ENCODE measurements at places on chromosomes 11 and 22. TPM values are rescaled to one million over a fixed set of nuclear protein-coding genes. Genes with fewer than 3 reads are reported as not detected.

The SLC22A25 gene
- not detected for total RNA-seq

The CST6 gene
- total RNA-seq, result 21.5 TPM

The BIK gene
- total RNA-seq, result 37.9 TPM

GRCh38 chr11:119641983-119642745 is 86.8 kb downstream of the NECTIN1 start:
- peak; percentile 33 for DNase-seq

The FAM118A gene
- 35.0 TPM for total RNA-seq

DNA sequence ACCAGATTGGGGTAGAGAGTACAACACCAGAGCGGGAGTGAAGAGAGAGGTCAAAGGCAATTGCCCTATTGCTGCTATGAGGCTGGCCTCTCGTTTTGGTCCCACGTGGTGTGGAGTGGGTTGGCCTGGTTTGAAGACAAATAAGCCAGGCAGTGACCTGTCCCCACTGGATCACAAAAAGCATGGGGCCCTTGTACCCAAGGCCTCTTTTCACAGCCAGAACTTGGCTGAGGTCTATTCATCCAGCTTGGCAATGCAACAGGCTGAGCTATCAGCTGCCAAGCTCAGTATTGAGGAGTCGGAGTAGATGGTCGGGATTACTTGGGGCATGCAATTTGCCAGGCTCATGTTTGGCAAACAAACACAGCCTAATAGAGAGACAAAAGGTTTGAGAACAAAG is 19.2 kb upstream of the GALNT18 start:
- DNase-seq, result no peak

The FZD4 gene
- 2.5 TPM for total RNA-seq

GRCh38 chr11:10694486-10695239 is 1.1 kb upstream of the IRAG1 start:
- DNase-seq, result no peak

DNA sequence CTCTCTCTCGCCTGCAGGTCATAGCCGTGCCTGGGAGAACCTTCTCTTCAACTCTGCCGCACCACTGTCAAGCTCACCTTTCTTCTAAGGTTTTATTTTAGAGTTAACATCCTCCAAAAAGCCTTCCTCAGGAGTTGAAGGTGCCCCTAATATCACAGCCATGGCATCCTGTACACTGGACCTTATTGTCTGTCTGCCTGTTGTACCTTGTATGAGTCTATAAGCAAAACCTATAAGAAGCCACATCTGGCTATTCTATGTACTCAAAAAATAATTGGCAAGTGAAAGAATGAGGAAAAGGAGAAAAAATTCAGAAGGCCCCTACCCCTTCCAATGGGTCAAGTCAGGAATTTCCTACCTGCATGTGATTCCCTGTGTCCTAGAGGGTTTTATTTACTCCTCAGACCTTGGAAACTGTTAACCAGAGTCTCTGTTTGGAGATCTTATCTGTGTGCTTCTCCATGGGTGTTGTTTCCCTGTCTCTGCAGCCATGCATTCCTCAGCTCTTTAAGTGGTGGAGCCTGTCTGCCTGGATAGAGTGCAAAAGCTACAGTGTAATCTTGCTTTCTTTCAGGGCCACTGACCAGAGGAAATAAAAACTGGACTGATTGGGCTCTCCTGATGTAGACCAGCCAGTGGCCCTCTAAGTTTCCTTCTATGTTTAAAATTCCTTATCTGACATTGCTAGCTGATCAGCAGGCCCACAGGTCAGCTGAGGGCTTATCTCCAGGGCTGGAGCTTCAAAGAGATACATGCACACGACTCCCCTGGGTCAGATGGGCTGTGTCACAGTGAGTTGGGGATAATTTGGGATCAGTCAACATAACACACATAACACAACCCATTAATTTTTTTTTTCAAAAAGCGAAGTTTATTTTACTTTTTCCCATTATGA is 37.6 kb upstream of the TMEM135 start:
- peak; percentile 40 for DNase-seq

The SMIM35 gene
- not detected for total RNA-seq

- no peak for DNase-seq
Observed at GRCh38 chr11:59076876-59077571, 9.1 kb upstream of the GLYATL1B start.

The NAALAD2 gene
- 0.38 TPM for total RNA-seq

The TTC36 gene
- total RNA-seq, result 0.39 TPM

The DDX25 gene
- total RNA-seq, result not detected

DNA sequence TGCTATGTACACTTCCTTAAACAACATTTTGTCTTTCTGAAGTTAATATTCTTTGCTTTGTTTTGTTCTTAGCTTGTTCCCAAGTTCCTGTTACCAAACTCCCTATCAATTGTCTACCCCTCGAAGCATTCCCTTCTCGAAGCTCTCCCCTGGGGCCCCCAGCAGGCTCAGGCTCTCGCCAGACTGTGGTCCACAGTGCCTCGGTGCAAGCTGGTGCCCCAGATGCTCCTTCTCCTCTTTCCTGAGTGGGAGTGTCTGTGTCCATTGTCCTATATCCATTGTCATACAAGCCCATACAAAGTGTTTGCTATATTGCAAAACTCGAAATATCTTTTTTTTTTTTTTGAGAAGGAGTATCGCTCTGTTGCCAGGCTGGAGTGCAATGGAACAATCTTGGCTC is 51.7 kb upstream of the RTL6 start:
- DNase-seq, result no peak

- DNase-seq, result no peak
Observed at GRCh38 chr11:19092850-19093249, 24.1 kb upstream of the ZDHHC13 start.

DNA sequence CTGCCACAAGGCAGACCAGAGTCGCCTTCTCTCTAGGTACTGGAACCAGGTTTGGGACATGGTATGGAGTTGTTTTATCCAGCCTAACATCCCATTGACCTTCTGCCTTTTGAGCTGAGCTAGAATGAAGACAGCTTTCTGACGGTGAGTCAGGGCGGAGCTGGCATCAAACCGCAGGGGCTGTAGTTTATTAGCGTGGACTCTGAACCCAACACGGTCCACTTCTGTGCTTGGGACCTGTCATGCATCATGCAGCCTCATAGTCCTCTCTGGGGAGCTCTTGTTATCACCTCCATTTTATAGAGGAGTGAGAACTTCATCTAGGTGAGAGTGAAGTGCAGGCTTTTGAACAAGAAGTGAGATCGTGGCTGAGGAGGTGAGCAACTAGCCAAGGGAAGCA is 8.3 kb downstream of the GAL3ST1 start:
- peak; percentile 35 for DNase-seq

- DNase-seq, result peak; percentile 78
Observed at GRCh38 chr11:12599408-12600143, 74.6 kb upstream of the TEAD1 start.

GRCh38 chr11:46386005-46386578 is 4.6 kb downstream of the MDK start:
- no peak for DNase-seq

The TRPM5 gene
- total RNA-seq, result not detected

The CRYAB gene
- total RNA-seq, result 1.9 TPM

The SLC16A8 gene
- total RNA-seq, result not detected

The DBX1 gene
- not detected for total RNA-seq

The VSIG2 gene
- not detected for total RNA-seq

DNA sequence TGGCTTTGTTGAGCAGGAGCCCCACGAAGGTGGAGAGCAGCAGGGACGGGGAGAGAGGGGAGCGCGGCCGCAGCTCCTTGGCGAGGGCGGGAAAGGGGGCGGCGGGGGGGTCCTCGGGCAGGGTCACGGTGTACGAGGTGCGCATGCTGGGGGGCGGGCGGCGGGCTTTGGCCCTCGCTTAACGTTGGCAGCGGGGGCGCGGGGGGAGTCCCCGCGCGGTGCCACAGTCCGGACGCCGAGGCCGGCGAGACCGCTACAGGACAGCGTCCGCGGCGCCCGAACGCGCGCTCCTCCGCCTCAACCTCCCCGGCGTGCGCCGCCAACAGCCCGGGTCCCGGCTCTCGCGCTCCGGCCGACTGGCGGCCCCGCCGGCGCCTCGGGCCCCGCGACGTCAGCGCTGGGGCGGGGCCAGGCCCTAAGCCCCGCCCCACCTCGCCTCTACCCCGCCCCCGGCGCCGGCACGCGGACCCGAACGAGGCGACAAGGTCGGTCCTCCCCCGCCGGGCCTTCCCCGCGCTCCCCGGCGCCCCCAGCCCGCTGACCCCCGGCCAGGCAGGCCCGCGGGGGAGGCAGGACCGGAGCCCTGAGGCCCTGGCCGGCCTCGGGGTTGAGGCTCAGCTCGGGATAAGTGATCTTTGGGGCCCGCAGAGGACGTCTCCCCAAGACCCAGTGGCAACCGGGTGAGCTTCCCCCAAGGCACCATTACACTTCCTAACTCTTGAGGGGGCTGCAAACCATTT is 17.5 kb downstream of the USP2 start:
- DNase-seq, result peak; percentile 29

The CENPM gene
- total RNA-seq, result 69.3 TPM

- no peak for DNase-seq
Observed at GRCh38 chr22:29103121-29103520, 30.3 kb downstream of the KREMEN1 start.

The FJX1 gene
- 19.8 TPM for total RNA-seq

The CLTCL1 gene
- total RNA-seq, result 4.4 TPM

DNA sequence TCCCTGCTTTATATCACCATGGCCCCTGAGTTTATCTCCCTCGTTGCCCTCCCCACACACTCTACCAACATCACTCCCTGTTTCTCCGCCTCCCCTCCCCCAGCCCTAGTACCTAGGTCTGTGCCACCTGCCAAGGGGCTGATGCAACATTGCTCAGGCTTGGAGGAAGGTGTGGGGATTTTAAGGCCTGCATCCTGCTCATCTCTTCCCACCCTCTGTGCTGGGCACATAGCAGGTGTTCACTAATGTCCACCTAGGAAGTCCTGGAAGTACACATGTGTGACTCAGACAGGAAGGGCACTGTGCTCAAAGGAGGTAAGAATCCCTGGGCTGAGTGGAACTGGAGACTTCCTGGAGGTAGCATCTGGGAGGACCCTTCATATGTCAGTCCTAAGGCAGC is 37.0 kb downstream of the PDE2A start:
- no peak for DNase-seq
